GM06990 (cell line): ENCODE measurements at places on chromosomes 5 and 9.
A peak's percentile ranks its signal among the peaks of the same experiment; 100 is the strongest.

- no peak for DNase-seq
Observed at GRCh38 chr5:3199962-3200755, 395.5 kb upstream of the IRX1 start.

DNA sequence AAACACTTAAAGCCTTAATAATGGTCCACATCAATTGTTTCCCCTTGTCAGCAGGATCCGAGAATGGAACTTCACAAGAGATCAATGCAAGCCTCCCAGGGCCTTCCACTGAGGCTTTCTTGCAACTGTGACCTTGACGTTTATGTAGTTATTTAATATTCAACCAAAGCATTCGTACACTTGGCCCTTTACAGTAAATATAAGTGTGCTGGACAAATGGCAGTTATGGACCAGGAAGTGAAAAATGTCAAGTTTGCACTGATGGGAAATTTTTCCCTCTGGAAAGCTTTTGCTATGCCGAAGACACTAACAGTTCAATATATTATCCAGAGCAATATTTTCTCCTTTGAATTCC lies 101.8 kb downstream of the TTLL11 start:
- DNase-seq = no peak

DNA sequence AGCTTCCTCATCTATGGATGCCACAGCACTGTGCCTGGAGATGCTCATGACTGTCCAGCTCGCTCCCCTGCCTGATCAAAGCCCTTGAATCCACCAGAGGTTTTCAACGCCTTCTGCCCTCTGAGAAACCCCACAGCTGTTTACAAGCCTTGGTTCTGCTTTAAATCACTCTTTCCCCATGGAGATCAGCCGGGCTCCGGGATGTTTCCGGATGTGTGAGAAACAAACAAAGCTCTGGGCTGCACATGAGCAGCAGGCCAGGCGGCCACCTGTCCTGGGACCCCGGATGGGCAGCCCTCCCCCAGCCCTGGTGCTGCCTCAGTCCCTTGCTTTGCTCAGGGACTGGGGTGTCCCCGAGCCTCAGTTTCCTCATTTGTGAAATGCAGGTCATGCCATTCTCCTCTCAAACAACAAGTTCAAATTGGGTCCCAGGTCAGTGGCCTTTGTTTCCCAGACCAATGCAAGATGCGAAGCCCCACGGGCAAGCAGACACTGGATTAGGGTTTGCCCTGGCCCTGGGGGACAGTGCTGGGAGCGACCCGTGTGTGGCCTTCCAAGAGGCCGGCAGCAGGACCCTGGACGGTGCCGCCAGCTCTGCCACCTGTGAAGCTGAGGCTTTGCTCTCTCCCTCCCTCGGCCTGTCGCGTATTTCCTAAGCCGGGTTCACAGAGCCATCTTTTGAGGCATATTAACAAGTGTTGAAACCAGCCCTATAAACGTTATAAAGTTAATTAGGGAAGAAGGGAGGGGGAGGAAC lies 42.4 kb upstream of the PHYKPL start:
- no peak for DNase-seq

- DNase-seq = no peak
Observed at GRCh38 chr5:129903466-129904101, 681 bp upstream of the CHSY3 start.

DNA sequence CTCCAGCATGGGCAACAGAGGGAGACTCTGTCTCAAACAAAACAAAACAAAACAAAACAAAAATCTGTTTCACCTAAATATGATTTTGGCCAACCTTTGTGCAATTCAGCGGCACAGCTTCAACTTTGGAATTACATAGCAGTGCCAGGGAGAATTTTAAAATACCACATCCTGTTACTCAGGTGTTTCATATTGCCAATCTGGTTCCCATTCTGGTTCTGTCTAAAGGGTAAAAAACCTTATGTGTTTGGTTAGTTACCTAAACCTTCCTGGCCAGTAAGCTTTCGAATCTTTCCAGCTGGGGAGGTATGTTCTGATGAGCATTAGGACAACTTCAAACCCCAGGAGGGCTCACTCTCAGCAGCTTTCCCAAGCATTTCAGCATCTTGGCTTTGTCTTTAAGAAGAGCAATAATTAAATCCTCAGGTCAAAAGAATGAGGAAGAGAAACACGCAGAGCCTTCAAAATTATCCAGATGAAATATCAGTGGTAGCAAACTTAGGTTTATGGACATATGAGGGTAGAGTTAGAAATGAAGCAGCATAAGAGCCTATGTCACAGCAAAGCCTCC lies 2.7 kb downstream of the DAB2 start:
- no peak for DNase-seq

- no peak for DNase-seq
Observed at GRCh38 chr9:18274693-18275092, 199.3 kb upstream of the ADAMTSL1 start.

- no peak for DNase-seq
Observed at GRCh38 chr5:120082316-120083068, 381.6 kb upstream of the PRR16 start.

DNA sequence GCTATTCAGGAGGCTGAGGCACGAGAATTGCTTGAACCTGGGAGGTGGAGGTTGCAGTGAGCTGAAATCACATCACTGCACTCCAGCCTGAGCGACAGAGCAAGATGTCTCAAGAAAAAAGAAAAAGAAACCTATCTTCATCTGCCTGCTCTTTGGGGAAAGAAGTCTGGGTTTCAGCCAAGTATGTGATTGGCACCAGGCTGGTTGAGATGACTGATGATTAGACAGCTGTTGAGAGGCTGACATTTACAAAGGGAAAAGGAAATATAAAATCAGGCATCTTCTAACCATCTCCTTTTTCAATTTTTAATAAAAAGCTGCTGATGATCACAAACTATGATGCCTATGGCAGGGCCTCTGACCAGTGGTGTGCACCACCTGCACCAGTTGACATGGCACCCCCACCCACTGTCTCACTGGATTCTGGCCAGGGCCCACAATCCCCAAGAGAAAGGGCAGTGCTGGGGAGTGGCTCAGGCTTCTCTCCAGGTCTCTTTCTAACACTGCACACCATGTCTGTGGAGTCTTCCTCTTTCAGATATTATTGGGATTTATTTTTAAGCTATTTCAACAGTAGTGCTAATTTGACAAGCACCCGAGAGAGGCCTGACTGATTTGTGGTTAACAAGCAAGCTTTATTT lies 17.2 kb upstream of the C5orf15 start:
- no peak for DNase-seq

DNA sequence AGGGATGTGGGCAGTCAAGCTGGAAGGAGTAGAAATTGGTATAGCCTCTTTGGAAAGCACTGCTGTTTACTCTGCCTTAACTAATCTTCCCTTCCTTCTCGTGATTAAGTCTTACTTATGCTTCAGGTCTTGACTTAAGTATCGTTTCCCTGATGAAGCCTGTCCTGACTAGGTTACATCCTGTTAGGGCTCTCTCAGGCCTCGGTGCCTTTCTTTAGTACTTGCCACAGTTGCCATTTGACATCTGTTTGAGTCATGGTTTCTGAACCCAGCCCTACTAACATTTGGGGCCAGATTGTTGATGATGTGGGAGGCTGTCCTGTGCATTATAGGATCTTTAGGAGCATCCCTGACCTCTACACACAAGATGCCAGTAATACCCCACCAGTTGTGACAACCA lies 94.4 kb downstream of the GAPVD1 start:
- DNase-seq = no peak

GRCh38 chr5:112116371-112116770 lies 302.7 kb downstream of the EPB41L4A start:
- peak; percentile 39 for DNase-seq

GRCh38 chr9:88820055-88820454 lies 171.2 kb upstream of the S1PR3 start:
- no peak for DNase-seq

GRCh38 chr9:117400171-117400570 lies 14.7 kb downstream of the ASTN2 start:
- no peak for DNase-seq

GRCh38 chr5:8033261-8033660 lies 164.3 kb downstream of the MTRR start:
- DNase-seq = no peak

- DNase-seq = no peak
Observed at GRCh38 chr5:145902421-145902820, 29.6 kb upstream of the GRXCR2 start.

DNA sequence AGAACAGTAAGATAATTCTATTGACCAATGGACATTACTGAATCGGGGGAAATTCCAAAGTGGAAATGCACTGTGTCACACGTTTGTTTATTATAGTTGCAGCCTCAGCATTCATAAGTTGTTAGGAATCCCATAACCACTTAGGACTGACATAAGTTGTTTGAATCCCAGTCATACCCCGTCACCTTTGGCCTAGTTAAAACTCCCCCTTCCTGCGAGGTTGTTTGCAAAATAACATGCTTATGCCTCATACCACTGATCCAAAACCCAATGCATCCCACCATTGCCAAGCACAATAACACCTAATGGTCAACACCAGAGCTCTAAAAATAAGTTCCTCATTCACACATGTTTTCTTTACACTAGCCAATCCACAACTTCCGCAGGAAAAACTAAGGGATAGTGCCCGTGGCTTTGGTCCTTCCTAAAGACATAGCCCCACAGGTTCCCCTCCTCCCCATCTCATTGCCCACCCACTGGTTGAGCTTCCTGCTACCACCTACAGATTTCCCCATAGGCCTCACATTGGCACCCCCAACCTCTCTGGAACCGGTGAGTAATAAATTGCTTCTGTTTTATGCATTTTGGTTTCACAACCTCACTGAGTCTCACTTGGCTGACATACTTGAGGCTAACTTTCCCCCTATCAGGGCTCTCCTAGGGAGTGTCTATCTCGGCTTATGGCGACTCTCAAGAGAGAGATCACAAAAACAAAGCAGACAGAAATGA lies 42.3 kb upstream of the MUSK start:
- DNase-seq = peak; percentile 30

GRCh38 chr5:93570294-93571113 lies 10.5 kb downstream of the NR2F1-AS1 start:
- no peak for DNase-seq

- no peak for DNase-seq
Observed at GRCh38 chr5:65646938-65647337, 22.1 kb downstream of the SHLD3 start.

DNA sequence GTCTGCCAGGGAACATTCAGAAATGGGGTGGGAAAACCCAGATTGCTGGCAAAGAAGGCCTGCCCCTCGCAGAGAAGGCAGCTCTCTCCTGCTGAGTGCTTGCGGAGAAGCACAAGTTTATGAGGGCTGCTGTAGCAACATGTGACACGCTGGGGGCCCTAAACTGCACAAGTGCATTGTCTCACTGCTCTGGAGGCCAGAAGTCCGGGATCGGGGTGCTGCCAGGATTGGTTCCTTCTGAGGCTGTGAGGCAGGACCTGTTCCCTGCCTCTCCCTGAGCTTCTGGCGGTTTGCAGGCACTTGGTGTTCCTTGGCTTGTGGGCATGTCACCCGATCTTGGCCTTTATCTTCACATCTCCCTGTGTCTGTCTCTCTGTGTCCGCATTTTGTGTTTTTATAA lies 75.6 kb upstream of the NEURL1B start:
- DNase-seq = no peak

DNA sequence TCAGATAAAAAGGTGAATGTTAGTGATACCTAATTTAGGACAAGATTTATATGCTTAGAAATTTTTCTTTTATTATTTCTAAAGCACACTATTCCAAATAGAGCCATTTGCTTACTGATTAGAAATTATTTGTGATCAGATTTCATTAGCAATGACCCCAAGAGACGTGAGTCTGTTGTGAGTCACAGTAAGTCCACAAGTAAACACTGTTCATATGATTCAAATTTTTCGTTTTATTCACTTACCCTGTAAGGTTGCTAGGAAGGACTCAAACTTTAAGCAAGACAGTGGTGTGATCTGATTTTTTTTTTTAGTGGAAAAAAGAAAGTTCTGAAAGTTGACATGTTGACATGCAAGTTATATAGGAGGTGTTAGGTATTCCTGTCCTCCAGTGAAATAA lies 1.2 kb downstream of the CARD6 start:
- DNase-seq = no peak

DNA sequence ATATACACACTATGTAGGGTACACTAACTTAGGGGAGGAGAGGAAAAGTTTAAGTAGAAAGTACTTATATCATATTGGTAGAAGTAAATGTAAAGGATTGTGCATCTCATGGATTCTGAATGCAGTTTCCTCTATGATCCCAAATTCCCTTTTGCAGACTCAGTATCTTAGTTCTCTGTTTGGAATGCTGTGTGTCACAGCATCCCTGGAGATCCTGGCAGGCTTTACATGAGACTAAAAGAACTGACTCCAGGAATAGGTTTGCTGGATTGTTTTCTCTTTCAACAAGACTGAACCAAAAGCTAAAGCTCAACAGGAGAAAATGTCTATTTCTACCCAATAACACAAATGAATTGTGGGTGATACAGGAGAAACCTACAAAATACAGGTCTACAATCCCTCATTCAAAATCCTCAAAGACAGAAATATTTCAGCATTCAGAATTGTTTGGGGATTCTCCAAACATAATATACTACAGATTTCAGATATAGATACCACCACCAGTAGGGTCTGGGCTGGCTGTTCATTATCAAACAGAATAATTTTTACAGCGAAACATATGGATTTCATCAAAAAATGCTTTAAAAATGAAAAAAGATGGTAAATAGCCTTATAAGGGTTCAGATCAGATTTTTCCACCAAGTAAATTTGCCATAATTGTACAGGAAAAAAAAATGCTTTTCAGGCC lies 324.7 kb upstream of the GRAMD2B start:
- no peak for DNase-seq

- DNase-seq = no peak
Observed at GRCh38 chr9:113621309-113621791, 157.8 kb downstream of the RGS3 start.

DNA sequence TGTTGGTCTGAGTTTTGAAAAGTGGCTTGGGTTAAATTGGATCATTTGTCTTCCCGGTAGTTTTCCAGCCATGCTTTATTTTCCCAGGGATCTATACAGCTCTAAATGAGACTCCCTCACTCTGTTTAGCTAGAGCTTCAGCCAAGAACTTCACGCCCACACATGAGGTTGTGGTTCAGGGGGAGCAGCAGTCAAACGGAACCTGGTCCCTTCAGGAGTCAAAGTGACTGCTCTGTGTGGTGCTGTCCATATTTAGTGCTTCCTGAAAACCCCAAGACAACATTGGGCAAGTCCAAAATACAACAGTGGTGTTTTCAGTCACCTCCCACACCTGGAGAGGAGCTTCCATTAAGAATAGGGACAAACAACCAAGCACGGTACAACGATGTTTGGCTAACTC lies 90.5 kb downstream of the ANKH start:
- DNase-seq = no peak

- no peak for DNase-seq
Observed at GRCh38 chr9:135228983-135229625, 141.6 kb downstream of the OLFM1 start.

GRCh38 chr5:139207297-139208000 lies 9.3 kb upstream of the SIL1 start:
- DNase-seq = no peak
